ENCODE measurements at places on chromosomes 13 and 19. TPM values are rescaled to one million over a fixed set of nuclear protein-coding genes. Genes with fewer than 3 reads are reported as not detected.

The PTPRH gene
- total RNA-seq: 0.29 TPM

- no peak overlapping the region for H3K4me3 ChIP-seq
- no peaks in the 10 kb centered on the region for H3K36me3 ChIP-seq
- no peaks in the 10 kb centered on the region for H3K4me1 ChIP-seq
- no peak overlapping the region for H3K27ac ChIP-seq
- DNase-seq: no peak
Measured at GRCh38 chr19:56116606-56117005, 4.5 kb downstream of the ZNF787 start.

DNA sequence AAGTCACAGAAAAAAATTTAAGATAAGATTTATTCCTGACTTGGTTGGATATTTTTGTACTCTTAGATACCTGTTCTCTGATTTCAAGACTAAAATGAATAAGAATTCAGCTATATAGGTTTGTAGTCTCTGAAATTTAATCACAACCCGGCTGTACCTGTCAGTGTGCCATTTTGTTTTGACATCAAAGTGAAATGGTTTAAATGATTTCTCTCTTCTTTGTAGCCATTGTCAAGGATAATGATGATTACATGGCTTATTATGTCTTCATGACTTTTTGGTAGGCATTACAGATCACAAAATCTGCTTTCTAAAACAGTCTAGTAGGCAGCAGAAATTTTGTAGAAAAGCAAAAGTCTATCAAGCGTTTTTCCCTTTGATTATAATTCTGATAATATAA, 72.5 kb downstream of the PCDH17 start:
- H3K27me3 ChIP-seq: no peaks in the 10 kb centered on the region
- H3K4me3 ChIP-seq: no peak overlapping the region
- no peak overlapping the region for H3K27ac ChIP-seq
- no peaks in the 10 kb centered on the region for H3K4me1 ChIP-seq

DNA sequence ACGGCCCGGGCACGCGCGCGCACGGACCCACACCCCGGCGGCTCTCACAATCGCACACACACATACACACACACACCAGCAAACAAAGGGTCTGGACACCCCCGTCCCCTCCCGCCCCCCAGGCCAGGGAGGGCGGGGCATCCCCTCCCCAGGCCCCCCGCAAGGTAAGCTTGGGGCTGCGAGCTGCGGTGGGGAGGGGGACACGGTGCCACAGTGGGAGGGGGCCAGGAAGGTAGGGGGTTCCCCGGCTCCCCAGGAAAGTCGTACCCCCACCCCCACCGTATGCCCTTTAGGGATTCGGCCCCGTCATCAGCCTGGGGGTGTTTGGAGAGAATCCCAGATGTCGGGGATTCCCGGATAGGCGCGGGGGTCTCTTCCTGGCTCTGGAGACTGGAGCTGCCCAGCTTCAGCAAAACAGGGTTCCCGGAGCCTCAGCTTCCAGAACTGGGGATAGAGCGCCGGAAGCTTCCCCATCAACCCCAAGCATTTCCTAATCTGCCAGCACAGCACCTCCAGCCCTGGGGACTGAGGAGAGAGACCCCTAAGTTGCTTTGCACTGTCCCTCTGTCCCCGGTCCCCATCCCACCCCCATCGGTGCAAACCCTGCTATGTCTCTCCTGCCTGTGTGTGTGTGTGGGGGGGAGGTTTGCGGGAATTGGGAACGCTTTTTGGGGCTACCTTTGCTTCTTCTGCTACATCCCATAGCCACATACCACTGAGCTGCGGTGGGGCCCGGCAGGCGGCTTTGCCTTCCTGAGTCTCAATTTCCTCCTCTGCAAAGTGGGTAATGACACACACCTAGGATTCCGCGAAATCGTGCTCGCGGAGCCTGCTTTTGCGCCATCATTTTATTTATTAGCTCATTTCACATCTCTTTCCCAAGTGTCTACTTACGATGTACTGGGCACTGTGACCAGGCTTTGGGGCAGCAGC, 1.8 kb upstream of the CDC37 start:
- no peaks in the 10 kb centered on the region for H3K36me3 ChIP-seq
- H3K27me3 ChIP-seq: no peaks in the 10 kb centered on the region
- H3K4me3 ChIP-seq: no peak overlapping the region
- H3K27ac ChIP-seq: no peak overlapping the region
- no peaks in the 10 kb centered on the region for H3K4me1 ChIP-seq

DNA sequence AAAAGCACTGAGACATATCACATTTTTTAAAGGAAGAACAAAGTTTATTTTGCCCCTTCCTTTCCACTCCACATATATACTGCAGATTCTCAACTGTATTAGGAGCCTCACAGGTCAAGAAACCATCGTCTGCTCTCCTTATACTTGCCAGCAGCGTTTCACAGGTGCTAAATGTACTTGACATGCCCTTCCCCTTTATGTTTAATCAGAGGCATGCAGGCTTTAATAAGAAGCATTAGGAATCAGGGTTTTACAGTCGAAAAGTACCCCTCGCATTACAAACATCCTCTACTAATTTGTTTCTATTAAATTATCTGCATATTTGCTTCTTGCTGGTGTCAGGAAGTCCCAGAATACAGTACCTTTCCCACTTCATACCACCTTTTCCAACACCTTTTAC, 3.7 kb upstream of the RAP2A start:
- H3K4me1 ChIP-seq: no peaks in the 10 kb centered on the region
- no peaks in the 10 kb centered on the region for H3K27me3 ChIP-seq
- no peaks in the 10 kb centered on the region for H3K36me3 ChIP-seq
- DNase-seq: no peak

The THOP1 gene
- 26.4 TPM for total RNA-seq

GRCh38 chr19:35704218-35704617, at the start of gene ZBTB32:
Gene ZBTB32 (plus strand): TSS chr19:35704558. CDS start chr19:35714627, 10,069 bp downstream.
- no peak within 1 kb of the TSS for H3K4me3 ChIP-seq
- no peaks in the 10 kb centered on the region for H3K36me3 ChIP-seq
- H3K27ac ChIP-seq: no peak within 1 kb of the TSS

The KIR2DL4 gene
- not detected for total RNA-seq

GRCh38 chr13:91406619-91407018, 8.2 kb downstream of the GPC5 start:
- no peak overlapping the region for H3K27ac ChIP-seq
- H3K36me3 ChIP-seq: no peaks in the 10 kb centered on the region
- no peak for DNase-seq

The GARIN5A gene
- not detected for total RNA-seq

- no peak overlapping the region for H3K4me3 ChIP-seq
- H3K27me3 ChIP-seq: no peaks in the 10 kb centered on the region
- H3K36me3 ChIP-seq: no peaks in the 10 kb centered on the region
- no peak overlapping the region for H3K27ac ChIP-seq
- H3K4me1 ChIP-seq: no peaks in the 10 kb centered on the region
Measured at GRCh38 chr13:26253262-26253786, 605 bp upstream of the CDK8 start.

- no peaks in the 10 kb centered on the region for H3K27me3 ChIP-seq
- no peak overlapping the region for H3K4me3 ChIP-seq
- no peaks in the 10 kb centered on the region for H3K4me1 ChIP-seq
- no peaks in the 10 kb centered on the region for H3K36me3 ChIP-seq
- no peak for DNase-seq
Measured at GRCh38 chr13:105908586-105908985, 626.9 kb downstream of the EFNB2 start.

DNA sequence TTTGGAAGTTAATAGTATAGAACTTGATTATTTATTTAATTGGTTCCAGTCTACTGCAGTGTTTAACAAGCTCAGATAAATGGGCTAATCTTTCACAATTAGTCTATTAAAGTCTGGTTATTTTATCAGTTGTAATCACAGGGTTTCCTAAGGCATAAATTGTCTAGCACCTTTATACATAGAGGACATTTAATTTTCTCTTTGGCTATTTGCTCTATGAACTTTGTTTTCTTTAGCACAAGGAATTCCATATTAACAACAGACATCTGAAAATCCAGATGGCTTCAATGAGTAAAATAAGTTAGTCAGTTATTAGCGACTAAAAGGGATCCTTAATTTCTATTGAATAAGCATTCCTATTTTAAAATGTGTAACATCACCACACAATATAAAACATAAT, 1350.8 kb upstream of the SLC10A2 start:
- no peaks in the 10 kb centered on the region for H3K36me3 ChIP-seq
- no peak overlapping the region for H3K4me3 ChIP-seq
- no peaks in the 10 kb centered on the region for H3K4me1 ChIP-seq
- DNase-seq: no peak

All from aorta (tissue), 5 donors.